SW 1271 (cell line): ENCODE measurements at places on chromosomes 13 and 19.

- DNase-seq = no peak
Observed at GRCh38 chr19:36150586-36150985, 1.7 kb downstream of the COX7A1 start.

DNA sequence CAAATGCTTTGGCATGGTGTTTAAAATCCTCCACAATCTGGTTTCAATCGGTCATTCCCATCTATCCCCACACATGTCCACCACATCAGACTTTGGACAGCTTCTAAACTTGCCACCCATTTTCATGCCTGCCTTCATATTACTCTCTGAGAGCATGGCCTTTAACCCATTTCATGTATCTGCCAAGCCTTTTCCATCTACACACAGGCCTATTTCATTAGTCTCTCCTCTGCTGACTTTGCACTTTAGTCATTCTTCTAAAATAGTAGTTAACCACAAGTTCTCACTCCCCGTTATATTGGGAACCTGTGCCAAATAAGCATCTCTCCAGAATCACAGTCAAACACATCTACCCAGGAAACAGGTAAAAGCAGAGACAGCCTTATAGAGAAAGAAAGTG, 142.2 kb downstream of the MZT1 start:
- DNase-seq = no peak

- DNase-seq = no peak
Observed at GRCh38 chr13:48144413-48145035, 49.6 kb upstream of the MED4 start.

DNA sequence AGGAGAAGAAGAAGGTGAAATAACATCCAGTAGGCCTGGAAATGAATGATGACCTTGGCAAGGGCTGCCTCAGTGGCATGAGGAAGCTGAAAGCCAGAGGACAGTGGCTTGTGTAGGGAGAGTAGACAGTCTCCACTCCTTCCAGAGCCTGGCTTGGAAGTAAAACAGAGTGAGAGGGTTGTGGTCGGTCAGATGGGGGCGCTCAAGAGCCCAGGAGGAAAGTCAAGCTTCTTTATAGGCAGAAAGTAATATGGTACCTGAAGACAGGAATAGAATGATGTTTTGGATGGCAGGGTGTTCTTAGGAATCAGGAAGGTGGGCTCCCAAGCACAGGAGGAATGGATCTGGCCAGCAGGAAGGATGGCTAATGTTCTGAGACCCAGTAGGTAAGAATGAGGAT, 75.1 kb upstream of the TSC22D1 start:
- no peak for DNase-seq

DNA sequence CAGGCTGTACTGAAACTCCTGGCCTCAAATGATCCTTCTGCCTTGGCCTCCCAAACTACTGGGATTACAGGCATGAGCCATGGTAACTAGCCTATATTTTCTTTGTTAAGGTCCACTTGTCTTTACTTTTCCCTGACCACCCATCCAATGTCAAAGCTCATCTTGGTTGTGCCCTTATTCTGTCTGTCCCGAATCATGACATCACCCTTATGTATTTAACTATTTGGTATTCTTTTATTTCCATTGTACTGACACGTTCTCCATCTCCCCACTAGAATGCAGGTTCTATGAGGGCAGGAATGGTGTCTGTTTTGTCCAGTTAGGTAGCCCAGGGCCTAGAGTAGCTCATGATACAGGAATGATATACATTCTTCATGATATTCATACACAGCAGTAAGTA, 104.8 kb downstream of the ZNF536 start:
- DNase-seq = no peak

DNA sequence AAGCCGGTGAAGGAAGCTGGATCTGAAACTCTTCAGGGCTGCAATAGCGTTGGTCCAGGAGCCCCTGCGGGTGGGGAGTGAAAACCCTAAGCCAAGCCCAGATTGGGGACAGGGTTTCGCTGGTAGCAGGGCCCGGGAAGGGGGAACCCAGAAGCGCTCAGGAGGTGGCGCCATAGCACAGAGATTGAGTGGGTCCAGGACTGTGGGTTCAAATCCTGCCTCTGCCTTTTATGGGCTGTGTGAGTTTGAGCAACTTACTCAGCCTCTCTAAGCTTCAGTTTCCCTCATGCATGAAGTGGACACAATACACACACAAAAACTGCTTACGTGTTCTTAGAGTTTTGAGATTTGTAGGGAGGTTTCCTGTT, 8.3 kb upstream of the SYCN start:
- no peak for DNase-seq

- no peak for DNase-seq
Observed at GRCh38 chr19:17614476-17614875, 59.0 kb downstream of the COLGALT1 start.

GRCh38 chr13:51834581-51835171, 10.3 kb downstream of the TMEM272 start:
- DNase-seq = no peak

- no peak for DNase-seq
Observed at GRCh38 chr19:40584007-40584406, 7.3 kb downstream of the SHKBP1 start.

DNA sequence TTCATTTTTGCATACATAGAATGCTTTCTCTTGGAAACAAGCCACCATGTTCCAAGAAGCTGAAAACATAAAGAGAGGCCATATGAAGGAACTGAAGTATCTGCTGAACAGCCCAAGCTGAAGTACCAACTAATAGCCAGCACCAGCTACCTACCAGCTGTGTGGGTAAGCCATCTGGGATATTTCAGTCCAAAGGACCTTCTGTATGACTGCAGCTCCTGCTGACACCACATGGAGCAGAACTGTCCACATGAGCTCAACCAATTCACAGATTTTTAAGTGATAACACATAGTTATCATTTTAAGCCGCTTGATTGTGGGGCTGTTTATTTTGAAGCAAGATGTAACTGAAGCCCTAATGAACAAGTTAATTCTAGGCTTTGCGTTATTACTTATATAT, 621.1 kb upstream of the KLHL1 start:
- no peak for DNase-seq

DNA sequence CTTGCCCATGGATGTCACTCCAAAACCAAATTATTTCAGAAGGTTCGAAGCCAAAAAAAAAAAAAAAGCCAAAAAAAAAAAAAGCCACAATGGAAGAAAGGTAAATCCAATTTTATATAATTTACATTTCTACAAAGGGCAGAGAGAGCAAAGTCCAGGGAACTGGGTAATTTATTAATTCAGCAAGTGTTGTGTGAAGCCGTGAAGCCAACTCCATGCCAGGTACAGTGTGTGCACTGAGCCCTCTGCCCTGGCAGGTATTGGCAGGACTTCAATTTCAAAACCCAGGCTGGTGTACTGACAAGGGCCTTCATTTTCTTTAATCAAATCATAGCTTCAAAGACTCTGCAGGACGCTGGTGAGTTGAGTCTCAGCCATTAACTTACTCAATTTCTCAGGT, 5.5 kb upstream of the RFPL4A start:
- no peak for DNase-seq

DNA sequence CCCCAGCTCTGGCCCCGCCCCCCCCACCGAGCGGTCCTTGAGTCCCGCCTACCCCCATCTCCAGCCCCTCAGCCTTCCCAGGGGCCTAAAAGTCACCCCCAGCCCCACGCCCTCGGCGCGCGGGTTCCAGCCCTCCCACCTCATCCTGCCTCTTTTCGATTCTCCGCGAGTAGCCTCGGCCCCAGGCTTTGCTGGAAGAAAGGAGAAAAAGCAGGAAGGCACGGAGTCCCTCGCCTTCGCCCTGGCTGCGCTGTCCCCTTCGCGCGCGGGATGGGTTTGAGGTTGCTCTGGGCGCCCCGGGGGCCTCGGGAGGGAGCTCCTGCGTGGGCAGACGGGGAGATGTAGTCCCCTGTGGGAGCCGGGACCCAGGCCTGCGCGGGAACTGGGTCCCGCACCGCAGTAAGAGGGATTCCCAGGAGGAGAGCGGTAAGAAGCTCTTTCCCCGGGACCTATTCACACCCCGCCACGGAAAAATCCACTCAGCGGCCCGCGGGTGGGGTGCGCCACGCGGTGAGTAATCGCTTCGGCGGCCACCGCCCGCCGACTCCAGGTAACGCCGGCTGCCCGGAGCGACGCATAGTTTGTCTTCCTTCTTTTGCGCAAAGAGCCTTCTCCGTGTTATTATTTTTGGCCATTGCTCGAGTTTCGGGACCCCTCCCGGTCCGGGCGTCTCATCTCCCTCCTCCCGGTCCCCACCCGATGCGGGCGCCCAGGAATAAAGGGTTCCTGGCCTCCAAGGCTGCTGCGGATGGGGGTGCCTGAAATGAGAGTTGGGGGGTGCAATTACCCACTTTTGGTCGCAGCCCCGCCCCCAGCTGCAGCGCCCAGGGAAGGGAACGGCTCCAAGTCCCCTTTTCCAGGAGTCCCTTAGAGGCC, 865 bp upstream of the CRLF1 start:
- no peak for DNase-seq

GRCh38 chr13:102255409-102255808, 146.4 kb downstream of the FGF14 start:
- DNase-seq = no peak
